ENCODE measurements at places on chromosomes 6 and 20.

DNA sequence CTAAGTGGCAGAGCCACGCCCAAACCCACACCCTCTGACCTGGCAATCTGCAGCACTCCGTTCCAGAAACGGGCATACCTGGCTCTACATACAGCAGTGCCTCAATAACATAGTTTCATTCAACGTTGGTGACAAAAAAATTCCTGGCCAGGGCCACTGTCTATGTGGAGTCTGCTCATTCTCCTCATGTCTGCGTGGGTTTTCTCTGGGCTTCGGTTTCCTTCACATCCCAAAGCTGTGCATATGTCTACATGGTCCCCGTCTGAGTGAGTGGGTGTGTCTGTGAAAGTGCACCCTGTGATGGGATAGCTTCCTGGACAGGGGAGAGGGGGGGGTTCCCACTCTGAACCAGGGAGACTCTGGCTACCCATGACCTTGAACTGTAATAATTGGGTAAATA lies 2.1 kb downstream of the KIAA0319 start:
- DNase-seq, result no peak

GRCh38 chr6:24415753-24416152 lies 13.0 kb downstream of the MRS2 start:
- no peak for DNase-seq

DNA sequence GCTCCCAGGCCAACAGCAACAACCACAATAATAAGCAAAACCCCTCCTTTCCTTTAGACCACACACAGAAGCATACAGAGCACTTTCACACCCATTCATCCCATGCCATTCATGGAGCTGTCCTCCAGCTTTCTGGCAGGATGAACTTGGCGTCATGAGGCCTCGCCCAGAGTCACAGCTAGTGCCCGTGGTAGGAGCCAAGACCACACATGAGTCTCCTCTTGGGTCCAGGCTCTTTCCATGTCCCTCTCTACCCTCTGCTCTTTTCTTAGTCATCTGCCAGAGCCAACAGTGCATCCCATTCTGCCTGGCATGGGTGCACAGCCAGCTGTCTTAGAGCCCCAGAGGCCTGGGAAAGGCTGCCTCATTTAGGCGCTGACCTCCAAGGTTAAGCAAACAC lies 1.8 kb upstream of the TGM3 start:
- no peak for DNase-seq

DNA sequence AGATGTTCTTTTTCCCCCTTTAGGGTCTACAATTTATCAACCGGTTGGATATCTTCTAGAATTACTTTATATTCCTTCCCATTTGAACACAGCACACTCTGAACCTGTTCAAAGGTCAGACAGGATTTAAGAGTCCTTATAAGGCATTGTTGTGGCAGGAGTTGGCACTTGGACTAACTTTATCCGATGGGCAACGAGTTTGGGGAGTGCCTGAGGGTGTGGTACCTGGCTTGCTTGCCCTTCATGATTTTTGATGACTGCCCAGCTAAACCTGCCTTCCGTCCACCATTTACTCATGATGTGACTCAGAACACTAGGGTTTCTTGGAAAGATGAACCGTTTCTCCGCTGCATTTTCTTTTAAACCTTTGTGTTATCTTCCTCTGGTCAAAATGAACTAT lies 285.2 kb downstream of the FOXC1 start:
- no peak for DNase-seq

- no peak for DNase-seq
Measured at GRCh38 chr20:18794428-18794787, 19.2 kb upstream of the SCP2D1 start.

DNA sequence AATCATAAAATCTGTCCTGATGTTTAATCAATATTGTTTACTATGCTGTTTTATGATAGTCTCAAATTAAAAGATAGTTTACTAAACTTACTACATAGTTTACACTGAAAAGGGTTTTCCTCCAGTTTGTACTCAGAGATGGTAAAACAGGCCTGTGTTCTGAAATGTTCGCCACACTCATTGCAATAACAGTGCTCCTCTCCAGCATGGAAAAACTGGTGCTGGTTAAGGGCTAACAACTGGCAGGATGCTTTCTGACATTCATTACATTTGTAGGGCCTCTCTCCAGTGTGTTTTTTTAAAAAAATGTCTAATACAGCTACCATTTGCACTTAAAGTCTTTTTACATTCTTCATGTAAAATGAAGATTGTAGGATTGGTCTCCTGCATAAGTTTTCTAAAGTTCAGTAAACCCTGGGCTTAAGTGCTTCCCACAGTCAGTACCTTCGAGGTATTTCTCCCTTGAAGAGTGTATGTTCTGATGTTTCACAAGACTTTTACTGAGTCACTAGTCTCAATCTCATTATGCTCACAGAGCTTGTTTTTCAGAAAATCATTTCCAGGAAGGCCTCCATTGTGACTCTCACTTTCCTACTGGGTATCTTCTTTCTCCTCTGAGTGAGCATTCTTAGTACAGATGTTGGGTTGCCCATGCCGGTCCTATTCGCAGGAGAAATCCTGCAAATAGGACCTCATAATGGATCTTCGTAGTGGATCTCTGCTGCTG lies 8.7 kb upstream of the ZSCAN12 start:
- DNase-seq, result no peak

- no peak for DNase-seq
Measured at GRCh38 chr6:39143238-39143930, 28.4 kb upstream of the SAYSD1 start.

DNA sequence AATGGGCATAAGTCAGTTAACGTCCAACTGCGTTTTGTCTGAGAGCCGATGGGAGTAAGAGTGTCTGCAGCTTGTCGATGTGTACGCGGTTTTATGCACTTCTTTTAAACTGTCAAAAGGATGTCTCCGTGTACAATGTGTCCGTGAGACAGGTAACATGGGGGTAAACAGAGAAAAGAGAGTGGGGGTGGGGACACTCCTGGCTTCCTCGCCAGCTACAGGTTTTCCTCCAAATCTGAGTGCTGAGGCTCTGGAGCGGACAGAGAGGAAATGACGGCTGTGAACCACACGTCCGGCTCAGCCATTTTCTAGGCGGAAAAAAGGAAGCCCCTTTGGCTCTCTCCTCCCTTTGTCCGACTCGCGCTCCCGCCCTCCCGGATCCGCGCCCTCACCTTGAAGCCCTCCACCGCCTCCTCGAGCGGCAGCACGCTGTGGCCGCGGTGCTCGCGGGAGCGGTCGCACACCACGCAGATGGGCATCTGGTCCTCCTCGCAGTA lies 916 bp downstream of the TRIM27 start:
- peak; percentile 25 for DNase-seq

- no peak for DNase-seq
Measured at GRCh38 chr6:106518748-106519147, 110.5 kb downstream of the RTN4IP1 start.

DNA sequence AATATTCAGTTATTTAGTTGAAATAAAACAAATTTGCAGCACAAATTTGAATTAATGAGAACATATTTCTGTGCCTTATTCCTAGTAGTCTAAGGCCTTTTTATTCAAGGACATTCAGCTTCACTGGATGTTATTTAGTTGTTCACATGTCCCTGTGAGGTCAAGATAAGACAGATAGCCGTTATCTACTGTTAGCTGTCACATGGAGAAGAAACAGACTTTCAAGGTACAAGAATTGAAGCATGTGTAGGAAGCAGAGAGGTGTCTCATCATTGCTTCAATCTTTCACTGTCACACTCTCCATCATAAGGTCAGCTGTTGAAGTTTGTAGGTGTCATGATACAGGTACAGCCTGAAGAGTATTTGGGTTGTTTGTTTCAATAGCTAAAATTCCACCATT lies 112.9 kb upstream of the JAG1 start:
- no peak for DNase-seq

GRCh38 chr6:34584694-34585093 lies 28.6 kb upstream of the SPDEF start:
- no peak for DNase-seq

GRCh38 chr6:2827142-2827541 lies 14.5 kb downstream of the SERPINB1 start:
- no peak for DNase-seq

DNA sequence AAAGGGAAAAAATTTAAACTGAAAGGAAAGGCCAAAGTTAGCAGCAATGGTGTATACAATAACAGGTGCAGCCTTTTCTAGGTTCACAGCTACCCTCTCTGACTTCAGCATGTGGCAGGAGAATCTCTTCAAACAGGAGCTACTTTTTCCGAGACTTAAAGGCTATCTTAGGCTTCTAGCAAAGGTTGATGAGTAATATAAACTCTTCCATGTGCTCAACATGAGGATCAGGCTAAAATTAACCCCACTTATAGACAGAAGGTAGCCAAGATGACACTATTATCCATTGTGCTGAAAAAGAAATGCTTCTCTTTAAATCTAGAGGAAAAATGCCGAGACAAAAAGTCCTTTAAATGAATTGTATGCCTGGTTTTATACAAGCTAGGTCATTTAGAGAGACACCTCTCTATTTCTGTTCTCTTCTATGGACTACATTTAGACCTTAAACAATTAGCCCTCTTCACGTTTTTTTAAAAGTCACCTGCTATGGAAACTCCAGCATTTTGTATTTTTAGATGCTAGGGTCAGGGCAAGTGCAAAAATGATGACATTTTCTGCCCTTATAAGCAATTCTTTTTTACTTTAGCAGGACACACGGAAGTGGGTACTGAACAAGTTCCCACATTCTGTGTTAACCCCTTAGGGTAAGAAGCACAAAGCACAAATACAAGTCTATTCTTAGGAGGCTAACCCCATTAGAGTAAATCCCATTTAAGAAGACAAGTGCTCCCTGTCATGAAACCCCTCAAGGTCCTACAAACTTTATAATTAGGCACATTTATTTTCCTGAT lies 216.8 kb upstream of the CITED2 start:
- no peak for DNase-seq

Data from stimulated activated CD8-positive, alpha-beta memory T cell treated with anti-CD3 and anti-CD28 coated beads, Interleukin-12 subunit alpha, Interleukin-12 subunit beta, amount 100 ng/mL, for 1 hour (primary cell).